ENCODE measurements at places on chromosomes 1 and 21.
A peak's percentile ranks its signal among the peaks of the same experiment; 100 is the strongest.

DNA sequence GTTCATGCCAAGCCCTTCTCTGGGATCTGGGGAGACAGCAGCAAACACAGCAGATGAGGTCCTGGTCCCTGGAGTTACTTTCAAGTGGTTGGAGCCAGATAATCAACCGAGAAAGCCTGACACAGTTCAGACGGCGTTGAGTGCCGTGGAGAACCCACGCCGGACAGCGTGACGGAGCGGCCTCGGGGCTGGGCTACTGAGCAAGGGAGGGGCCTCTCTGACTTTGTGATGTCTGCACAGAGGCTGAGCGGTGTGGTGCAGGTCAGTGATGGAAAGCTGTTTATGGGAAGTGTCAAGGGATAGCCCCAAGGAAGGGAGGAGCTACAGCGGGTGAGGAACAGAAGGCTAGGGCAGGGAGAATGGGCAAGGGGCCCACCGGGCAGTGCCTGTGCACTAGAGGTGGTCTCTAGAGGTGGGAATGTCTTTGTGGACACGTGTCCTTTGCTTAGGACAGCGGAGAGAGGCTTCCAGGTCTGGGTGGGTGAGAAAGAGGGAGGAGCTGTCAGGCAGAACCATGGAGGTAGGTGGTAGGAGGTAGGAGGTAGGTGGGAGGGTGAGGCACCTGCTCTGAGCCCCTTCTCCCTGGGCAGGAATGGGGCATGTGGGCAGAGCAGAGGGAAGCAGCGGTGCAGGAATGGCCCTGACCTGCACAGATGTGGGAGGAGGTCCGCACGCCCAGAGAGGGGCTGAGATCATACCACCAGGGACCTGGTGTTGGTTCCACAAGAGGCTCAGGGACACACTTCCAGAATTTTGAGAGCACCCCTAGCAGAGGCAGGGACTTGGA is 62.8 kb downstream of the RUNX3 start:
- no peak for DNase-seq

DNA sequence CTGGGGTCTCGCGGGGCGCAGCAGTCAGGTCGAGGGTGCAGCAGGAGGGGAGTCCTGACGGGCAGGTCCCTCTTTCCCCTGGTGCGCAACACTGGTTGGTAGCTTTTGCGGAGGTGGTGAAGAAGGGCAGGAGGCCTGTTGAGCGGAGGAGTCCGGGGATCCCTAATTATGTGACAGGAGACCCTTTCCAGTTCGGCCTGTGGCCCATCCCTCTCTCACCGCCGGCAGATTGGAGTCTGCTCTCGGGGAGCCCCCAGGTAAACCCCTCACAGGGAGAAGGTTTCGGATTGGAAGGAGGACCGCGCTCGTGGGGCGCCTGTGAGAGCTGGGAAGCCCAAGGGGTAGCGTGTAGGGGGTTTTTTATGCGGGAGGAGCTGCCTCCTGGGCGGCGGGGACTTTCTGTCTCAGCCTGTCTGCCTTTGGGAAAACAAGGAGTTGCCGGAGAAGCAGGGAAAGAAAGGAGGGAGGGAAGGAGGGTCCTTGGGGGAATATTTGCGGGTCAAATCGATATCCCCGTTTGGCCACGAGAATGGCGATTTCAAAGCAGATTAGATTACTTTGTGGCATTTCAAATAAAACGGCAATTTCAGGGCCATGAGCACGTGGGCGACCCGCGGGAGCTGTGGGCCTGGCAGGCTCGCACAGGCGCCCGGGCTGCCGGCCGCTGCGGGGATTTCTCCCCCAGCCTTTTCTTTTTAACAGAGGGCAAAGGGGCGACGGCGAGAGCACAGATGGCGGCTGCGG is 9.5 kb downstream of the SIM2 start:
- peak; percentile 22 for DNase-seq

DNA sequence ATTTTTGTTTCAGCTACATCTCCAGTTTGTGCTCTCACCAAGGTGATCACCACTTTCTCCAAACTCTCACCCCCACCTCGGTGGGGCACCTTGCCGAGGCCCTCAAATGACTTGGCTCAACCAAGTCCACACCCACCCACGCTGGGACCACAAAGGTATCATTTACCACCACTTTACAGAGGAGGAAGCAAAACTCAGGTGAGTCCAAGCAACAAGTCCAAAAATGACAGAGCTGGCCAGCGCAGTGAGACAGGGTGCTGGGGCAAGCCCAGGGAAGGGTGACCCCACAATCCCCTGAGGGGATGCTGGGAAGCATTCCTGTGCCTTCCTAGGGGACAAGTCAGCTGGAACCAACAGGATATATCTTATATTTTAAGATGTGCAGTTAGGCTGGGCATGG is 24.7 kb downstream of the SSBP3 start:
- DNase-seq = peak; percentile 25

DNA sequence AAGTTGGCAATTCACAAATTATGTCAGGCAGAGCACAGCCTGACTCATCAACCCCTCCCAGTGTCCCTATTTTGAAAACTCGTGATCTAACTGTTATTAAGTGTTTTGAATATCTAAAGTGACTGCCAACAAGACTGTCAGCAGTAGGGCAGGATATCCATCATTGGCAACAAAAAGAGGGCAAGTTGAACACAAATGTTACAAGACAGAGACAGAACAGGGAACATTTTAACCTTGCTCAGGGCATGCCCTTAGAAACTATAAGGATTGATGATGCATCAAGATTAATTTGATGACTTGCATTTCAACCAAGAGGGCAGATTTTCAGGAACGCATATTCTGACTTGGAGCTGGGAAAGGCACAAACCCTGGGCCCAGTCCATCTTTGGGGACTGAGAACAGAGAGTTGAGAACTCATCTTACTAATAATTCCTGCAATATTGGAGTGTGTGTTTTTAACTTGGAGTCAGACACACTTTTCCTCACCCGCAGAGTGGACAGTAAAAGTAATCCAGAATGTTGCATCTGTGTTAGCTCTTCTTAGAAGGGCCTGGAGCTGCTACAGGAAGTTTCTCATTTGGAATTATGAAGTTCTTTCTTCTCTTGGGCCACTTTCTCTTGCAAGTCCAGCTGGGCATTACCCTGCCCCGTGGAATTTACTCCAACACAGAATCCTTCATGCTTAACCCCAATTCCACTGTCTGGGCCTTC is 317.2 kb downstream of the LTN1 start:
- peak; percentile 34 for DNase-seq

GRCh38 chr1:186175588-186175987 is 199.5 kb downstream of the TPR start:
- DNase-seq = no peak

DNA sequence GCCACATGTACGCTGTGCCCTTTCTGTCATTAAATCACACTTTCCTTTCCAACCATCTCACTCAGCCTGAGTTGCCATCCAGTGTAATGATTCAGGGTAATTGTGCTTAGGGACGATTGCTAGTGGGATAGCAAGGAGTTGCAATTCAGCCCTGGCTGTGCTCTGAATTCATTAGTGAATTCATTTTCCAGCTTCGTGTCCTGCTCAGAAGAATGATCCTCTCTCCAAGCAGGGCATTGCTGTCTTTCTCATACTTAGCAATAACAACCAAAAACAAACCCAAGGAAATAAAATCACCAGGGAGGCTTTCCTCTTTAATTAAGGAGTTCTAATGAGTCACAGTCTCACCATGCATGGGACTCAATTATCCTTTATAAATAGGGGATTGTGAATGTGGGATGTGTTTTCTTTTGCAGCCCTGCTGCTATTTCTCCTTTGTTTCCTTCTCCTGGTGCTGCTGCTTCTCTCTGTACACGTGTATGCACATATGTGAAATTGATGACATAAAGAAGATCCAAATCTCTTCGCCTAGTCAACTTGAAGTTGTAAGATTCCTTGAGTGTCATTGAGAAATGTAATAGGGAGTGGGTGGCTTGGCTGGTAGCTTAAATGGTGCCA is 167.0 kb downstream of the TSEN15 start:
- DNase-seq = no peak

DNA sequence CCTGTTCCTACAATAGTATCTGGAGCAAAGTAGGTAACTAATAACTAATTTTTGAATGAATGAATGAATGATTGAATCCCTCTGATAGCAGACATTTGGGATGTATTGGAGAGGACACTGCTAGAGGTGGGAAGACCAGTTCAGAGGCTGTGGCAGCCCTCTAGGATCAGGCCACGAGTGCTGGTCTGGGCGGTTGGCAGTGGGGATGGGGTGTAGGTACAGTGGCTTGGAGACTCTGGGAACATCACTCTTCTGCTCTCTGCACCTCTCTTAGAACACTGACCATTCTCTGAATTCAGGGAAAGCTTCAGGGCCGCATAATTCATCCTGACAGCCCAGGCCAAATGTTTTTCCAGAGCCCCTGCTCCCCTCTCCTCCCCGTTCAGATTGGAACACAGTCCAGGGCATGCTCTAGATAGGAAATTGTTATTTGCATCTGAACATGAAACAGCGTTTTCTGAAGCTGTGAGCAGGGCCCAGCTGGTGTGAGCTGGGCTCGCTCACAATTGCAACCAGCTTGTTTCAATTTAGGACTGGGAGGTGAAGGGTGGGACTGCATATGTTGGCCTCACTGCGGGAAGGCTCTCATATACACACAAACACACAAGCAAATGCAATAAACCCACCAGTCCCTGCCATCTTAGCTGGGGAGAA is 253.1 kb upstream of the USP24 start:
- peak; percentile 54 for DNase-seq

DNA sequence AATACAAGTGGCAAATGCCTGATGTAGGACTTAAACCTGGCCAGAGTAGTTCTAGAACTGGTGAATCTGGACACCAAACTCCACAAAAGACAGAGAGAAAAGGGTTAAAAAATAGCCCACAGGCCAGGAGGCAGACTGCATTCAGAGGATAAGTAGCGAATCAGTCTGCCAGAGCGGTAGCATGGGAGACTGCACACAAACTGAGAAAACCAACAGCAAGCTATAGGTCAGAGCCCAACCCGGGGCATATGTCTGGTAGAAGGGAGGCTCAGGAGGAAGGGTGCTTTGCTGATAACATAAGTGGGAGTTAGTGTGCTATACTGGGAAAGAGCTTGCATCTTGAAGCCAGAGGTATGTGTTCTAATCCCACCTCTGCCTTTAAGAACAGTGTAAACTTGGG is 4.0 kb downstream of the LRRC53 start:
- DNase-seq = no peak

DNA sequence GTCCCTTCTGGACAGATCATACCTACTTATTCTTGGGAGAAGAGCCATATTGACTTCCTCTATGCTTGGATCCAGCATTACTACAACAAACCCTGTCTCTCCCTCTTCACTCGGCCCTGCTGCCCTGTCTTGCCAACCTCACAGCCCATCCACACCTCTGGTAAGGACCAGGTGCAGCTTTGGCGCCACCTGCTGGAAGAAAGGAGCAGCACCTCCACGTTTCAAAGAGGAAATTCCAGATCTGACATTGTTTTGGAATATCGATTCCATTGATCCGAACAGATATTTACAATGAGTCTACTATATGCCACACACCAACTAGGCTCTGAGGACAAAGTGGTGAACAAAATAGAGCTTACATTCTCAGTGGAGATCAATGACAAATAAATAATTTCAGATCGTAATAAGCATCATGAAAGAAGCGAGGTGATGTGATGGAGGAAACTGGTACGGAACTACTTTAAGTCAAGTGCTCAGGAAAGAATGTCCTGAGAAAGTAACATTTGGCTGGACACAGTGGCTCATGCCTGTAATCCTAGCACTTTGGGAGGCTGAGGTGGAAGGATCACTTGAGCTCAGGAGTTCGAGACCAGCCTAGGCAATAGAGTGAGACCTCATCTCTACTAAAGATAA is 18.7 kb downstream of the MFSD2A start:
- DNase-seq = peak; percentile 60

- DNase-seq = no peak
Observed at GRCh38 chr1:232421143-232421796, 208.7 kb downstream of the SIPA1L2 start.

DNA sequence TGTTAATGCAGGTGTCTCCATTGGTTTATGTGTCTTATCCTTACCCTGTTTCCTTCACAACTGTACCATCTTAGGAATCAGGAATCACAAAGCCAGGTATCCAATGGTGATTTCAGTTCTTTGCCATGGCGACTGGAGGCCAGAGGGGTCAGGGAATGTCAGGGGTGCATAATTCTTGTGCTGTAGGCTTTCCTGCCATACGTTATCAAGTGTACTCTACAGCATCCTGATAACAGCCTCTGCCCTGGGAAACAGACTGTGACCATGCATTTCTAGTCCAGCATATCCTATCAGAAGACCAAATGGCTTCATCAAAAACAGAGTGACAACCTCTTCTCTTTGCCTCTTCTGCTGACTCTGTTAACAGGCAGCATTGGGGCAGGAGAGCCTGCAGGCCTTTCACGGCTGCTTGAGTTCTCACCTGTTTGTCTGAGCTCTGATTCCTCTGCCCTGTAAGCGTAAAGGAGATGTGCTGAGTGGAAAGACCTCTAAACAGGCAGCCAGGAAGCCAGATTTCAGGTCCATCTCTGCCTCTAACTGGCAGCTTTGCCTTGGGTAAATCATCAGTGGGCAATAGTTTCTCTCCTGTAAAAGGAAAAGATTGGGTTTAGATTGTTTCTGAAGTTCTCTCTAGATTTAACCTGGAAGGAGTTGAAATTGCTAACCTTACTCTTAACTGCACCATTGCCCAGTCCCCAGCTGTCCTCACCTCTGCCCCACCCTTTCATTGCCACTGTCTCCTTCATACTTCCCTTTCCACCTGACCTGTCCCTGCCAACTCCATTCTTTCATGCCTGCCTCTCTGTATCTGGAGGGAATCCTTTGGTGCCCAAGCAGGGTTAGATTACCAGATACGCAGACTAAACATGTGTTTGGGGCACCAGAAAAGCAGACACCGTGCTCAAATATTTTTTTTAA is 80.2 kb downstream of the LRRC8D start:
- DNase-seq = no peak

DNA sequence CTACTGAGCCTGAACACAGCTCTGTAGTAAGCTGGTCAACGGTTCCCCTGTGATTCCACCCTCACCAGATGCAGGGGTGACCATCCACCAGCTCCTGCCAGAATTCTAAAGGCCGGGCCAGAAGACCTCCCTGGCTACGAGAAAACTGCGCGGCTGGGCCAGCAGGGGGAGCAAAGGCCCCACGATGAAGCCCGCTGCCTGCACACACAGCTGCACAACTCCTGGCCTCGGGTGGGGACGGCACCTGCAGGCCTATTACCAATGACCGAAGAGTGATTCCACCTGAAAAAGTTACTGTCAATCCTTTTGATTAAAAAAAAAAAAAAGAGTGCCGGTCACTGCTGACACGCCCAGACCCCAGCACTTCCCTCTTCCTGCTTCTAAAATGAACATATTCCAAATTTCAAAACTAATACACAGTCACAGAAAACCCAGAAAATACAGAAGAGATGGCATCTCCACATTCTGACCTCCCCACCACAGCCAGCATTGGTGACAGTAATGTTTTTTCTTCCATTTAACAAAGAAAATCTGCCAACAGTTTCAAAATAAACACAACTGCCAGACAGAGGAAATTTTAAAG is 49.8 kb upstream of the RIPK4 start:
- DNase-seq = peak; percentile 54
